Pulmonary artery endothelial cell (primary cell): ENCODE measurements at places on chromosomes 12 and 14. TPM values are rescaled to one million over a fixed set of nuclear protein-coding genes. Genes with fewer than 3 reads are reported as not detected.

DNA sequence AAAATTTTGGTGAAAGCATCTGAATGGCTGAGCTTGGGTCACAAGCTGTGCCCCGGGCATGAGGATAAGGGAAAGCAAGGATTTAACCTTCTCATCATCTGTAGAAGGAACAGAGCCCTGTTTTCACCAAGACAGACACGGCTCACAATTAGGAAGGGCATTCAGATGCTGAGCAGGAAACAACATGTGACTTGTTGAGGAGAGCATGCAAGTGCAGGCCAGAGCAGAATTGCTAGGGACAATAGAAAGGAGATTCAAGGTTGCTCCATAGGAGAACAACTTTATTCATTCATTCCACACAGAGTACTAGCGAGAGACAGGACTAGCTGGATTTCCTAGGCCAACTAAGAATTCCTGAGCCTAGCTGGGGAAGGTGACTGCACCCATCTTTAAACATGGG is 14.6 kb upstream of the RILPL1 start:
- no peak for DNase-seq

DNA sequence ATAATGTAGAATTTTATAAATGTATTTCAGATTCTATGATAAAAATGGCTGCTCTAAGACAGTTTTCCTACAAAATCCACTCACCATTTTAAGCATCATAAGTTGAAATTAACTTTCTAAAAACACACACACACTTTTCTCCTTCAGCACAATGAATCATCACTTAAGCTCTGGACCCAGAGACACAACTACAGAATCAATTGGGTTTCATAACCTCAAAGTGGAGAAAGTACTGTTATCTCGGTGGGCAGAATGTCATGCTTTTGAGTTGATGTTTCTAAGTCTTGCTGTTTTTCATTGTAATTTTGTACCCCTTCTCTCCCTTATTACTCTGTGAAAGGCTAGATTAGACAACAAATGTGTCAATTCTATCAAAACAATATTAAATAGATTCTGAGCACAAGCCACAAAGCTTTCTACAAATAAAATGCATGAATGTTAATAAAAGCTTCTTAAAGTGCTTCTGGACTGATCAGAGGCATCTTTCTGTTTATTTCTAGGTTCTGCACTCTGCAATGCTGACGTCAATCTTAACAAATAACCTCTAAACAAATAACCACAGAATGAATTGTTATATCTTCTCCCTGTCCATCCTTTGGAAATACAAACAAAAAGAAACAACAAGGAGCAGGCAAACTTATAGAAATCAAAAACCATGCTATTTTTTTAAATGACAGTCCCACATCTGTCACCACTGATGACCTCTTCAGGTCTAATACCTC is 8.2 kb downstream of the IPO8 start:
- DNase-seq: no peak

DNA sequence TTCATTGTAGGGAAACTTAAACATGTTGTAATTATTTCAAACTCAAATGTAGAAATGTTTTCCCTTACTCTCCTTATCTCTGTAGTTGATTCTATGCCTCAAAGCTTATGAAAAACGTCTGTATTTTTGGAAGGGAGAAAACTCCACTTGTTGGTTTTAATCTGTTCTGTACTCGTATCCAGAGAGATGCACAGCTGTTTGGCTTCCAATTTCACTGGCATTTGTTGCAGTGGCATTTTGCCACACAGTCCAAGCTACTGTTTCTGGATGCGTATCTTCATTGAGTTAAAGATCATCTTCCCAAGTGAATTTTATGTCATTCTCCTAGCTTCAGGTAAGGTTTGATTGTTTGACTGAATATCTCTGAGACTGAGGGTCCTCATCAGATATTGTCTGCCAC is 481.4 kb downstream of the TRHDE start:
- no peak for DNase-seq

DNA sequence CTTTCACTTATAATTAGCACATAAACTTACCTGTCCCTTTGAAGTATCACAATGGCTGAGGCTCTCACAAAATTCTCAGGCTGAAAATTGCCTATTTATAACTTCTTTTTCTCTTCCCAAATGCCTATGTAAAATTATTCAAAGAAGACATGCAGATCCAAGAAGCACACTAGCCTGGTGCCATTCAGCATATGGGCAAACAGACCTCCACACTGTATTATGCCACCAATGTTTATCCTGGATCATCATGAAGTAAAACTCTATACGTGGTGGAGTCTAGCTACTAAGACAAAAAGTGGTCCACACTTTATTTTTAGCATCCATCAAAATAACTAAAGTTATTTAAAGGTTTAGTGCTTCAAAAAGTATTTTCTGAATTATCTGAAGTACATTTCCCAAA is 15.8 kb downstream of the TC2N start:
- DNase-seq: no peak

GRCh38 chr12:91937706-91938105 is 207.9 kb downstream of the BTG1 start:
- DNase-seq: no peak

GRCh38 chr14:93103392-93104080 is 12.2 kb downstream of the ITPK1 start:
- DNase-seq: no peak

DNA sequence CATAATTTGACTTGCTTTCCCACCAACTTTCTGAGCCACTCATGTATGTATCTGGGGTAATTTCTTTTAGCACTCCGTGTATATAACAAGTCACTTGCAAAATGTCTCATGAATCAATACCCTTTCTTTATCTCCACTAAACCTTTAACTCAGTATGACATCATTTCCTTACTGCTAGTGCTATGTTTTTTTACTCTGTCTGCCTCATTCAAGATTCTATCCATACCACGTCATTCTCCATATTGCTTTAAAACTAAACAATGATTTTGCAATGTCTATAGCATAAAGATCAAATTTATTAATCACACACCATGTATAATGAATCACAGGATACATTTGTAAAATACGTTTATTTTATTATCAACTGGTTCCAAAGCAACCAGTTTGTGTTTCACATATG is 178.2 kb downstream of the PIK3C2G start:
- no peak for DNase-seq

DNA sequence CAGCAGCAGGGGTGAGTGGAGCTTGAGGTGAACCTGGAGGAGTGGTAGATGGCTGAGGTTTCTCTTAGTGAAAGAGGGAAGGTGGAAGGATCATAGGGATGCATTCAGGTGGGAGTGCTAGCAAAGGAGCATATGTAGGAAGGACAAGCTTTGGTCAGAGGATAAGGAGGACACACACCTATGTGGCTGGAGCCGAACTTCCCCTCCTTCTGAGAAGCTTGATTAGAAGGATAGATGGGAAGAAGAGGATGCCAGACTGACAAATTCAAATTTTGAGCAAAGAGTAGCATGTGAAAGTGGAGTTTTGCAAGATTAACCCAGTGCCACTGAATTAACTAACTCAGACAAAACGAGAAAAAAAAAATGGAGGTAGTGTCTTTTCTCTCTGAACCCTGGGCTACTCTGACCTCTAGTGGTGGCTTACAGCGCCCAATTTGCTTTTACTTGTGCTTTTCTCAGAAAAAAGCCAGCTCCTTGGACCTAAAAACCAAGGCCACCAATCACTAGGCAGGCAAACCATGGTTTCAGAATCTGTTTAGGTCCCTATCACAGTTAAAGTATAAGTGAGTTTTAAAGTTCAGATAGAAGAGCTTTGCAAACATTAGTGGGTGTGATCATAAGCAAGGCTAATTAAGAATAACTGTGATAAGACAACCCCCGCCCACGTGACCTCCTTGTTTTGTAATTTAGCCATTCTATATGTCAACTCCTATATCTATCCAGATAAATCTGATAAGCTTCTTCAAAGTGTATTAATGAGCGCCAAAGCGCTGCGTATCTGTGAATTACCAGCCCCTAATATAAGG is 15.5 kb downstream of the EMP1 start:
- no peak for DNase-seq

DNA sequence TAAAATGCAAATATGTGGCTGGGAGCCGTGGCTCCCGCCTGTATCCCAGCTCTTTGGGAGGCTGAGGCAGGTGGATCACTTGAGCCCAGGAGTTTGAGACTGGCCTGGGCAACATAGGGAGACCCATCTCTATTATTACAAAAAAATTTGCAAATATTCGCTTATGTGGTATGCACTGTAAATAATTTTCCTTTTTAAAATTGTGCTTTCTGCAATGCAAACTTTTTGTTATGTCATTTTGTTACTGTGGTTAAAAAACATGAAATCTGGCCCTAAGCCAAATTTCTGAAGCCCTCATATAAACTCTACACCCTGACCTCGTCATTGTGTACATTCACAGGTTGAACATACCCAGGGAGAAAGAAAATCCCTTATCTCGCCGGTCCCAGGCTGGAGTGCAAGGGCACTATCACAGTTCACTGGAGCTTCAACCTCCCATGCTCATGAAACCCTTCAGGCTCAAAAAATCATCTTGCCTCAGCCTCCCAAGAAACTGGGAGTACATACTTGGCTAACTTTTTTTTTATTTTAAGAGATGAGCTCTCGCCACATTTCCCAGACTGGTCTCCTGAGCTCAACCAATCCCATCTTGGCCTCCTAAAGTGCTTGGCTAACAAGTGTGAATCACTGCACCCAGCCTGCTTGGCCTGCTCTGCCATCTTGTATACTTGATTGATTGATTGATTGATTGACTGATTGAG is 24.7 kb downstream of the TRAPPC6B start:
- no peak for DNase-seq

GRCh38 chr12:123840765-123841425 is 78.8 kb downstream of the DNAH10 start:
- DNase-seq: no peak

DNA sequence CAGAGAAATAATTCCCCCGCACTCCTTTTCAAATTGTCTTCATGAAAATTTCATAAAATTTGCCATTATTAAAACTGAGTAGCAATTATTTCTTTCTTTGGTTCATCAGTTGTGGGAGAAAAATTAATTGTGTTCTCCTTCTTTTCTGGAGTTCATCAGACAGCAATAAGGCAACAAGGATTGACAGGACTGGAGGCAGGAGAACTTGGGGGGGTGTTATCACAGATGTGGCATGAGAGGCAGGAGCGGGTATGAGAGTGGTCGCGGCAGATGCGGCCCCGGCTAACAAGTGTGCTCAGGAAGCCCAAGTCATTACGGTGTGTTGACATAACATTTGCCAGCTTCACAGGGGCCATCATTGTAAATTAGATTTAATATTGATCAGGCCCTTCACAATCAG is 306.6 kb upstream of the TMPO start:
- no peak for DNase-seq

DNA sequence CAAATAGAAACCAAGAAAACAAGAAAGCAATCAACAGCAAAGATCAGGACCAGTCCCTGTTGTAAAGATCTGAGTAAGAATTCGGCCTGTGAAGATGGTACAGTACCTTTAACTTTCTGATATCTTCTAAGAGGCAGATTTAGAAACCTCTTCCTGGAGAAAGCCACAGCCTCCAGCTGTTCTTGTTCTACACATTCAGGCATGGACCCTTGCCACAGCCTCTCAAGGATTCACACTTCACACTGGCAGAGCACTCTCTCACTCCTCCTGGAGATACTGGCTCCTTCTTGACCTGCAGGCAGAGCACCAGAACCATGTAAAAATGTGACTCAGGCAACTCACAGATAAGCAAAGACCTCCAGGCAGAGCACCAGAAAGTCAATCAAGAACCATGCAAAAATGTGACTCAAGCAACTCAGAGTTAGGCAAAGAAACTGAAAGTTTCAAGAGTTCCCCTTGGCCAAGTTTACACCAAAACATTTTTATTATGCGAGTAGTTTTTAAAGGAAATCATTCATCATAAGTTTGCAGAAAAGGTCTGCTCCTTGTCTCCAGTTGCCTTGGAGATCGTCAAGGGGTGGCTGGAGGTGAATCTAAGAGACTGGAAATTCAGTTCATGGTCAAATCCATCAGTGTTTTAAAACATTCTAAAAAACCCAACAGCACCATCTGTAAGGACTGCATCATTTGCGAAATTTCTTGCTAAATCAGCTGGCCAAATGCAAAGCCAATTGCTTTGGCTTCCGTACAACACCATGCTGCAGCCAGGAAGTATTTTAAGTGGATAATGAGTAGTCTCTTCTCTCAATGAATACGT is 119.3 kb upstream of the MDM1 start:
- no peak for DNase-seq

DNA sequence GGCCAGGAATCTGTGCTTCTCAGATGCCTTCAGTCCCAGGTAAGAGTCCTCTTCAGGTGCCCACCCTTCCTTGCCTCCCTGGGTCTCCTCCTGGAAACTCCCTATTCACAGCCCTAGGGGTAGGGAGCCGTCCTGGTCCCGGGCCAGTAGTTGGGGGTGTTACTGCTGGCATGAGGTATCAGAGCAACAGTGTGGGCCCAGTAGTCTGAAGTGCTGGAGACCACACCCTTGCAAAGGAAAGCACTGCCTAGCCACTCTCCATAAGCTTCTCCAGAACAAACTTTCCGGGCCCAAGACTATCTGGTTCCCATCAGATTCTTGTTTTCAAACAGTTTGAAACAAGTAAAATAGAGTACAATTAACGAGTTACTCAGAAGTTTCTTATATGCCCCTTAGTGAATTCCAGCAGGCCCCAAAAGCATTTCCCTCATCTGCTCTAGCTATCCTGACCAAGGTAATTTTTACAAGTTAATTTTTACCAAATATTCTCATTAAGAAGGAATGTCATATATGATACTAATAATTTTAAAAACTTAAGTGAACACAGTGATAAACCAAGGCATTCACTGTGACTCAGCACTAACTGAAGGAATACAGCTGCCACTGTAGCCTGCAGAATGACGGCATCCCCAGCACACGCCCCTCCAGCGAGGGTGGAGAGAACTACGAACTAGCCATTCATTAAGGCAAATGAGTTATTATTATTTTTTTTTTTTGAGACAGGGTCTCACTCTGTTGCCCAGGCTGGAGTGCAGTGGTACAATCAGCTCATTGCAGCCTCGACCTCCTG is 49.4 kb downstream of the MOK start:
- no peak for DNase-seq

- DNase-seq: no peak
Observed at GRCh38 chr14:54627219-54627539, 60.3 kb downstream of the SAMD4A start.

DNA sequence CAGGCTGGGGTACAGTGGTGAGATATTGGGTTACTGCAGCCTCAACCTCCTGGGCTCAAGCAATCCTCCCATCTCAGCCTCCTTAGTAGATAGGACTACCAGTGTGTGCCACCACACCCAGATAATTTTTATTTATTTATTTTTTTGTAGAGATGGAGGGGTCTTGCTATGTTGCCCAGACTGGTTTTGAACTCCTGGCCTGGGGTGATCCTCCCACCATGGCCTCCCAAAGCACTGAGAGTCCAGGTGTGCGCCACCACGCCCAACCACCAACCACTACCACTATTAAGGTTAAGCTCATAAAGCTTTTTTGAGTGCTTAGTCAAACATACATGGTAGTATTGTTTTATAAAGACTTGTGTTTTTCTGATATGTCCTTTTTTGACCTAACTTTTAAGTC is 3.9 kb downstream of the RIOX1 start:
- no peak for DNase-seq

The ISM2 gene
- total RNA-seq: not detected in 2 replicates

The TMEM229B gene
- total RNA-seq: 0.07 TPM in 2 replicates

The FAM181A gene
- not detected in 2 replicates for total RNA-seq

The PPP1R13B gene
- total RNA-seq: 7.5 and 8.9 TPM in 2 replicates
